Vagina (tissue), 2 donors: ENCODE measurements at places on chromosomes 1 and 21. TPM values are rescaled to one million over a fixed set of nuclear protein-coding genes. Genes with fewer than 3 reads are reported as not detected.

GRCh38 chr1:42942444-42942843 lies 16.2 kb downstream of the SLC2A1 start:
- no peak for DNase-seq

GRCh38 chr1:10339815-10340214 lies 59.0 kb upstream of the PGD start:
- no peak for DNase-seq

The OR6K2 gene
- total RNA-seq: not detected

The STYXL2 gene
- total RNA-seq: not detected

- DNase-seq: no peak
These were observed 1.1 kb upstream of the RHOC start for GRCh38 chr1:112708002-112708448.

DNA sequence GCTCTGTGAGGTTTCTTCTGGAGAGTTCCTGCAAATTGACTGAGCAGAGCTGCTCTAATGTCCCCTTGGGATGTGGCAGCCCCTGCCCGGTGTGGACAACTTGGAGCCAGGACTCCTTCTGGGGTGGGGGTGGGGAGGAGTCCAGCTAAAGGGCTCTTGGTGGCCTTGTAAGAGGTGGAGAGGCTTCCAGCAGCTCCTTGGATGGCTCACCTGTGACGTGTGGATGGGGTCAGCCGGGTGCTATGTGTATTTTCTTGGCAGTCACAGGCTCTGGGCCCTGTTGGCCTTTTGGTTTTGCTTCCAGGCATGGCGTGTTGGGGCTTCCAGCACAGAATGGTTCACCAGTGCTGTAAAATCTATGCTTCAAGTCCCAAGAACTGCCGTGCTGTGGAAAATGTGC lies 38.2 kb downstream of the TRAPPC10 start:
- DNase-seq: no peak

DNA sequence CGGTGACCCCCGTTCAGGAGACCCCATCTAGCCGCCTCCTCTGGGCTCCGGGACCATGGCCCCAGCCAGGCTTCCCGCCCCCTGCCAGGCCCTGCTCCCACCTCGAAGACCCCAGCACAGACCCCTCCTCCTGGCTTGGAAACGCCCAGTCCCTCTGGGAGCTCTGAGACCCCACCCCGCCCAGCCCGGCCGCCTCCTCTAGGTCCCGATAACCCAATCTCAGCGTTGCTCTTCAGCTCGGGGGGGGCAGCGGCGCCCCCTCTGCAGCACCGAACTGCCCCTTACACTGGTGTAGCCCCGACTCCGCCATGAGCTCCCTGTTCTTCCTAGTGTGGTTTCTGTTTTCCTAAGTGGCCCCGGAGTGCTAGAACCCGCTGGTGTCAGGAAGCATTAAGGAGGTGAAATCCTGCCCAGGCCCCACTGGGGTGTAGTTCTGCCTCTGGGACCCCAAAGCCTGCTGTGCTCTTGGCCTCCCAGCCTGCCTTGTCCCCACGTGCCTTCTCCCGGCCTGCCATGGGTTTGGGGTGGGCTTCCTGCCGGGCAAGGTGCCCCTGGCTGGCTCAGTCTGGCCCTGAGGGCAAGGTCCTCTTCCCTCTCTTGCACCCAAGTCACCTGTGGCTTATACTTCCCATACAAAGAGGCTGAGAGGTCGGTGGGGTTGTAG lies 10.7 kb upstream of the MMEL1 start:
- no peak for DNase-seq

- no peak for DNase-seq
These were observed 16.8 kb downstream of the CAMSAP2 start for GRCh38 chr1:200755456-200755855.

GRCh38 chr1:109892561-109893368 lies 17.9 kb upstream of the CSF1 start:
- no peak for DNase-seq
